ENCODE measurements at places on chromosomes 3 and 15.

GRCh38 chr3:182739619-182740018, 53.7 kb upstream of the ATP11B start:
- no peak for DNase-seq

- DNase-seq: no peak
These were observed 145.5 kb downstream of the WNT5A start for GRCh38 chr3:55341502-55342031.

DNA sequence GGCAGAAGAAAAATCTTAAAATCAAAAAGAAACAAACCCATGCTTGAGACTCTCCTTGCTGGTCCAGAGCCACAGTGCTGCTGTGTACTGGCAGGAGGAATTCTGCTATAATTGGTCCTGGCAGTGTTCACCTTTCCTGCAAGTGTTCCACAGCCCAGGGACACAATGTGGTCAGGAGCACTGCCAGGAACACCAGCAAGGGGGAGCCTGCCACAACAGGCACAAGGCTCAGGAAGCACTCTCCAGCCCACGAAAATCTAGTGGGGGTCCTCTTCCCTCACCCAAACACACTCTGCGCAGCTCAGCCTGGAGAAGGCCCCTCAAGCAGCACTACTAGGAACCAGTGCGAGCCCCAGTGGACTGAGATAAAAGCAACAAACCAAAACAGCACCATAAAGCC, 92.9 kb downstream of the UBE3A start:
- DNase-seq: no peak

GRCh38 chr3:193237030-193237429, 4.0 kb upstream of the PLAAT1 start:
- no peak for DNase-seq

- no peak for DNase-seq
These were observed 6.5 kb upstream of the BCL2A1 start for GRCh38 chr15:79977431-79978054.

- DNase-seq: no peak
These were observed at the start of gene NUP210 for GRCh38 chr3:13420045-13420830. Gene NUP210, minus strand, starts transcription at chr3:13420322. Its CDS starts 96 bp downstream, at chr3:13420226.

DNA sequence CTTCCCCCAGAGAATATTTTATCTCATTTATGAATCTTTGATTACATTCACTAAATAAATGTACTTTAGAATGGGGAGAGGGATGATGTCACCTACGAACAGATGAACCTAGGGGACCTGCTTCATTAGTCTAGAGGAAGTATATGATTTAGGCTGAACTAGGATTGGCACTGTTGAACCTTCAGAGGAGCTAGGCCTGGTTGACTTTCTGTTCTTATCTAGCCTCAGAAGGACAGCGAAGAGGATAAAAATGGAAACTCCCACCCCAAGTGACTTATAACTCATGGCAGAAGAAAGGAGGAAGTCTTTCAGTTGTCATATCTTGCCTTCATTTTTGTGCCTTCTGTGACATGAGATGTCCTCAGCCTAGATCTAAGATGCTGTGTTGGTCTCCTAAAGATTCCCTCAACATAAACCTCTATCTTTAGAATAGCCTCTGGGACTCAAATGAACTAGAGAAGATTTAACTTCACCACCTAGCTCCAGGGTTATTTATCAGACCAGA, 42.6 kb downstream of the POLG start:
- no peak for DNase-seq

GRCh38 chr3:169448501-169448900, 215.0 kb downstream of the MECOM start:
- DNase-seq: no peak

GRCh38 chr15:29034593-29035335, 149.0 kb downstream of the APBA2 start:
- no peak for DNase-seq

DNA sequence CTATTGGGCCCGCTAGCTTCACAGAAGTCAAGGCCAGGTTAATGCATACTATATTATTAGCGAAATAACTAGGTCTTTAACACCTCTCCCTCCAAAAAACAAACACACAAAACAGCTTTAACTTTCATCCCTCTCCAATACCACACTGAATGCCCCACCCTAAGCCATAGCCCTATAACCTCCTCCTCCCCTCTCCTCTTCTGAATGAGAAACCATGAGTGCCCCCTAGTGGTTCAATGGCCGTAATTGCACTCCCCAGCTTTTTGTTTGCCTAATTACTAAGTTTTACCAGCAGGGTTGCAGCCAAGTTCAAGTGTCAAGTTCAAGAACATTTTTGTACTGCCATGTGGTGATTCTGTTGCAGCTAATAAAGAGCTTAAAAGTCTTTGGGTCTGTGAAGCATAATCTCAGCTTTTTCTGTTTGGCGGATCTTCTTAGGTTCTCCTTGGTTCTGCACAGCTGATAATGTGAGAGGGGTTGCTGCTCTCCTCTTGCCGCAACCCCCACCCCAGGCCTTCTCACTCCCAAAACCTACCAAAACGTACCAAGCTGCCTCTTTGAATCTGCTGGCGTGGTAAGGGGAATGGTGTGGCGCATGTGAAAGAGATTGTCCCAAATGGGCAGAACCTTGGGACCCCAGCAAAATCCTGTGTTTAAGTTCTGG, 57.9 kb downstream of the RPL22L1 start:
- peak; percentile 71 for DNase-seq

GRCh38 chr15:92452143-92452542, 58.5 kb downstream of the ST8SIA2 start:
- no peak for DNase-seq
